CD4-positive, alpha-beta T cell (primary cell): ENCODE measurements at places on chromosomes 5 and 9.

DNA sequence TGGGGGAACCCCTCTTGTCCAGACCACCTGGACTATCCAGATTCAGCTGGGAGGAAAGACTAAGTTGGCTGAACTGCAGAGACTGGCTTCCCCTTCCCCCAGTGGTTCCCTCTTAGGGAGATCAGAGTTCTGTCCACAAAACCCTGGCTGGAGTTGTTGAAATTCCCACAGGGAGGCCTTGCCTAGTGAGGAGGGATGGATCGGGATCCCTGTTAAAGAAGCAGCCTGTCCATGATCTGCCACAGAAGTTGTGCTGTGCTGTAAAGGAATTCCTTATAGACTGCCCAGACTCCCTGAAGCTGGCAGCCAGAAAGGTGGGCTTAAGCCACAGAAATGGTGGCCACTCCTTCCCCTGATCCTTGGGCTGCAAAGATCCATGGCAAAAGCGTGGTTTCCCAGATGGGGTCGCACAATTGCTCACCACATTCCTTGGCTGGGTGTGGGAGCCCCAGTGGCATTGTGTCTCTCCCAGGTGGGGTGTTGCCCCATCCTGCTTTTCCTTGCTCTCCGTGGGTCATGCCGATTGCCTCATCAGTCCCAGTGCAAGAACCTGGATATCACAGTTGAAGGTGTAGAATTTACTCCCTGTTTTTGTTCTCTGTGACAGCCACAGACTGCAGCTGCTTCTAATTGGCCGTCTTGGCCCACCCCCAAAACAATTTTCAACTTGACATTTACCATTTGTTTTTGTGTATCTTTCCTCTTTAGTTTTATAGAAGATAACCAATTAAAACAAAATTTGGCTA is 342.4 kb downstream of the FGF10 start:
- no peak for DNase-seq

GRCh38 chr9:68980341-68980914 is 33.5 kb downstream of the PRKACG start:
- no peak for DNase-seq

DNA sequence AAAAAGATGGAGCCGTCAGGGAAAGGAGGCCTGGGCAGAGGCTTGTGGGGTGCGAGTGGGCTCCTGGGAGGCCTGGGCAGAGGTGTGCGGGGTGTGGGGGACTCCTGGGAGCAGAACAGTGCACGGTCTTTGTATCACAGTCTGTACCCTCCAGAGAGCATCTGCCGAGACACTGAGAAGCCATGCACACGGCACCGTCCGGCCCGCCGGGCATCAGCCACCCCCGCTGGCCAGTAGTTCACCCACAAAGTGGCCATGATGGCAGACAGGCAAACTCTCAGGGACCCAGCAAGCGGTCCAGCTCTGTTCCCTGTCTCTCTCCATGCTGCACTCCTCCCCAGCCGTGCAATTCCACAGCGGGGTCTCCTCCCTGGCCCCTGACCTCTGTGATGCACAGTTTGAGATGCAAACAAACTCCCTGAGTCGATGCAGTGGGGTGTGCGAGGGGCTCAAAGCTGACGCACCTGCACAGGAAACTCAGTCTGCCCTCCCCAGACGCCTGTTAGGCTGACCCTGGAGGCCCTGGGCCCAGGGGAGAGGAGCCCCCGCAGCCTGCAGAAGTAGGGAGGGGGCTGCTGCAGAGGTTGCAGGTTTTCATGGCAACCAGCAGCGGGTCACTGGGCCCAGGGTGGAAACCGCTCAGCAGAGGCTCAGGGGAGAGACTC is 9.1 kb upstream of the GPSM1 start:
- no peak for DNase-seq

DNA sequence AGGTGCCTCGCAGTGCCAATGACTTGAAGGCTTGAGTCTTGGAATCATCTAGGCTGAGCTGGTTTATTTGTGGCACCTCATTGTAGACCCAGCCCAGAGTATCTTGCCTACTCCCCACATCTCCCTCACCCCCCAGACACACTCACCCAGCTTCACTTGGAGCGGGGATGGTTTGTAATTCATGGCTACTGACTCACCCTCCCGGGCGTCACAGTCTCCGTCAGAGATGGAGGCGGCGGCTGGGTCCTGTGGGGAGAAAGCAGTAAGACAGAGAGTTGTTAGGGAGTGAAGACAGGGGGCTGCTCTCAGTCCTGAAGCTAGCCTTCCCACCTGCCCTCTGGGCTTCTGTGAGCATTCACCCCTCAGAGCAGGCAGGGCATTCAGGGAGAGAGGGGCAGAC is 29.0 kb upstream of the MYORG start:
- no peak for DNase-seq

- DNase-seq, result no peak
Measured at GRCh38 chr9:130660683-130661450, 3.5 kb upstream of the PRDM12 start.

DNA sequence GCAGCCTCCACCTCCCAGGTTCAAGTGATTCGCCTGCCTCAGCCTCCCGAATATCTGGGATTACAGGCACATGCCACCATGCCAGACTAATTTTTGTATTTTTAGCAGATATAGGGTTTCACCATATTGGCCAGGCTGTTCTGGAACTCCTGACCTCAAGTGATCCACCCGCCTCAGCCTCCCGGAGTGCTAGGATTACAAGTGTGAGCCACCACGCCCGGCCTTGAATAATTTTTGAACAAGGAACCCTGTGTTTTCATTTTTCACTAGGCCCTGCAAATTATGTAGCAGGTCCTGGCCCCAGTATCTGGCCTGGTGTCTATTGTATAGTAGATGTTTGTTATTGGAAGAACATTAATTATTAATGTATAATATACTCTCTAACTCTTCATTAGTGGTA is 140.7 kb downstream of the PIK3R1 start:
- no peak for DNase-seq

GRCh38 chr5:143061161-143061945 is 291.2 kb downstream of the ARHGAP26 start:
- no peak for DNase-seq

DNA sequence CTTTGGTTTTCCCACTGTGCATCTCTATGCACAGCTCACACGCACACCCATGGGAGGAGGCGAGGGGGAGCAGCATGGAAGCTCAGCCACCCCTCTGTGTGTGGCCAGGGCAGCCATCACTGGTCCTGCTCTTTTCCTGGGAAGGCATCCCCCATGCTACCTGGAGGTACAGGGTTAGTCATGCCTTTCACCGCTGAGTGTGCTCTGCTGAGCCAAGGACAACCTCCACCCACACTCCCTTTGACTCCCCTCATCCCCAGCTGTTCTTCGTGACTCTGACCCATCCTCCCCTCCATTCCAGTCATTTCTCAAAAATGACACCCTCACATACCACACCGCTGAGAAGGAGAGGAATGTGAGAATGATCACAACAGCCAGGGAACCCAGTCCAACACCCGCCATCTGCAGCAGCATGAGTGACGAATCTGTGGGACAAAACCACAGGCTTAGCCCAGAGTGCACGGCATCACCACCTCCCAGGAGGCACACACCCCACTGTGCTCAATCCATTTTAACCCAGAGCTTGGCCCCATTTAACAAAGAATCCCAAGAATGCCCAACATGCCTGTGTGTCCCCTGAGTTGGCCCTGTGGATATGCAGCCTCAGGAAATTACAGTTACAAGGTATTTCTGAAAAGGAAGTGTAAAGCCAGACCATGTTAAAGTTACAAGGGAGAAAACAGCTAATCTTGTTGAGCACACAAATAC is 133.4 kb downstream of the SUSD1 start:
- no peak for DNase-seq

DNA sequence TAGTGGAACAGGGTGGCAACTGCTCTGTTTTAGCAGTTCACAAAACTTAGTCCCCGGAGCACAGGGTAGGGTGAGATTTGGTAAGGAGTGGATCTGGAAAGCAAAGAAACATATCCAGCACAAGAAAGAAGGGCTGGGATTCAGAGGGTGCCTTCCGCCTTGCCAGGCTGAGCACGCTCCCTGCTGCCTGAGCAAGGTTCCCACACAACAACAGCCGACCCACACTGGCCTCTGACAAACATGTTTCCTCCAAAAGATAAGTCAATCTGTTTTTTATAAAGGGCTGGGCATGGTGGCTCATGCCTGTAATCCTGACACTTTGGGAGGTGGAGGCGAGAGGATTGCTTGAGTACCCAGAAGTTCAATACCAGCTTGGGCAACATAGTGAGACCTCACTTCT is 45.8 kb downstream of the RAB3C start:
- DNase-seq, result no peak

DNA sequence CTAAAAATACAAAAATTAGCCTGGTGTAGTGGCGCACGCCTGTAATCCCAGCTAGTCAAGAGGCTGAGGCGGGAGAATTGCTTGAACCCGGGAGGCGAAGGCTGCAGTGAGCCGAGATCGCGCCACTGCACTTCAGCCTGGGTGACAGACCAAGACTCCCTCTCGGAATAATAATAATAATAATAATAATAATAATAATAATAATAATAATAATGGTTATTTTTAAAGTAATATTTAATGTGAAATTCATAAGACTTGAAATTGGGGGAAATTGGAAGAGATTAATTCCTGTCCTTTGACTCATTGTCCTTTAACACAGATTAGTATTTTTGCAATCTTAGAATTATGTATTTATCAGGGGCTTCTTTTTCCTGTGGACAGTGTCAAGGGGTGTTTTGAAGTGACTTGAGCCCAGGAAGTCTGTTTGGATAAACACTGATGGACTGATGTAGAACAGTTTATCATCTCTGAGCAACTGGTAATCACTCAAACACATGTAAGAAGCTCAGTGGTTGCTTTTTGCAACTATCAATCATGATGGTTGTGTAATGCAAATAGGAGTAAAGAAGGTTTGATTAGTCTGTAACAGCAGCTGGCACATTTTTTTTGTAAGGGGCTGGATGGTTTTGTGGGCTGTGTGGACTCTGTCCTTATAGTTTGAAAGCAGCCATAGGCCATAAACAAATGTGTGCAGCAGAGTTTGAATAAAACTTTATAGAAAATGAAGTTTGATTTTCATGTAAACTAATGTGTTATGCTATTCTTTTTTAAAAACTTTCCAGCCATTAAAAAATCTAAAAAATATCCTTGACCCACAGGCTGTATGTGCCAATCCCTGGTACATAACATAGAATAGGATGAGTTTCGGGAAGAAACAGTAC is 93.5 kb downstream of the F2RL2 start:
- DNase-seq, result no peak

GRCh38 chr9:130681769-130682420 is 11.7 kb upstream of the EXOSC2 start:
- no peak for DNase-seq

- no peak for DNase-seq
Measured at GRCh38 chr9:35481347-35481975, 8.4 kb upstream of the RUSC2 start.

GRCh38 chr5:72298711-72299110 is 21.3 kb downstream of the MRPS27 start:
- no peak for DNase-seq

DNA sequence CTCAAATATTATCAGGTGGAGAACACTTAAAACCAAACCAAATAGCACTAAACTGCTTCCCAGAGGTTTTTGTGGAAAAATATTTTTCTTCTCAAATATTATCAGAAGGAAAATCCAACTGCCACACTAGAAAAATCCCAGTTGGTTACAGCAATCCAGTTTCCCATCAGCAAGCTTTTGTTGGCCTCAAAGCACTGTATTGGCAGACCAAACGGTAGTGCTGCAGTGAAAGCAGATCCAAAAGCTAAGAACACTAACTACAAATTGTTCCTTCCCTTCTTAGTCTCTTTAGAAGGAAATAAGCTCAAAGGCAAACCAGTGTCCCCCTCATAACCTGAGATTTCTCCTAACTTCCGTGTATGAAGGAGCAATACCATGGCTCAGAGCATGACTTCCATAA is 105.3 kb downstream of the TRIM36 start:
- DNase-seq, result no peak

DNA sequence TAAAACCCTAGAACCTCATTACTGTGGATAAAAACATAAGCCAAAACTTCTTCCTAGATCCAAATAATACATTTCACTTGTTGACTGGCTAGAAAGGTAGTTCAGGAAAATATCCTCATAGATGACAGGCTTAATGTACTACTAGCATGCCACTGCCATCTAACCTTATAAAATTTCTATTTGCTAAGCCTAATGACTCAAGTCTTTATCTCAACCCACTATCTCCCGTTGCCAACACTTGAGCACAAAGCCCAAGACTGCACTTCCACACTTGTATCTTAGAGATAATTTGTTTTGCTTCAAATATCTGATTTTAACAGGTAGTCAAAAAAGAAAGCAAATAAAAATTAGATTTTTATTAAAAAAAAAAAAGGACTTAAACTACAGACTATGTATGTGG is 42.7 kb downstream of the FBXL17 start:
- no peak for DNase-seq
